SJSA1 (cell line): ENCODE measurements at places on chromosomes 5 and 9. TPM values are rescaled to one million over a fixed set of nuclear protein-coding genes. Genes with fewer than 3 reads are reported as not detected.

DNA sequence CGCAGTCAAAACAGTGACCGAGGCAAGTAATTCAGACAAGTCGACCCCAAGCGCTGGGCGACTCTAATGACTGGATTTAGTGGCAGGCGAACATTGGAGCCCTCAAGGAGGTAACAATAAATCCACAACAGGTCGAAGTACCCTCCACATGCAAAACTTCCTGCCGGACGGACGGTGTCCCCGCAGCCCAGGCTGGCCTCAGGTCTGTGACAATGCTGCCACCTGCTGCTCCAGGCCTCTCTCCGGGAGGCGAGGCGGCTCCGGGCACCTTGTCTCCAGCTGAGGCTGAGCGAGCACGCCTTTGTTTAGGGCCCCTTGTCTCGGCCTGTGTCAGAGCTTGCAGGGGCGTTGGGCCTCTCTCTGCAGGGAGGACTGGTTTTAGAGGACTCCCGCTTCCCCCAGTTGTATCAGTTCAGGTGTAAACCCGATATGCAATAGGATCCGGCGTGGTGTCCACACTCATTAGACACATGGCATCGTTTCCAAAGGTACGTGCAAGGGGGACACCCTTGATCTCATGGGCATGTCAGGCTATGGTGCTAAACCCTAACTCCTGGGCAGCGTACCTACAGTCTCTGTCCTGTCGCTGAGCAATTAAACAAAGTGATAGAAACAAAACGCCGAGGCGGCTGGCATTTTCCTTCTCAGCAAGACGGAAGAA lies 628.0 kb upstream of the ADAMTS16 start:
- DNase-seq: no peak

DNA sequence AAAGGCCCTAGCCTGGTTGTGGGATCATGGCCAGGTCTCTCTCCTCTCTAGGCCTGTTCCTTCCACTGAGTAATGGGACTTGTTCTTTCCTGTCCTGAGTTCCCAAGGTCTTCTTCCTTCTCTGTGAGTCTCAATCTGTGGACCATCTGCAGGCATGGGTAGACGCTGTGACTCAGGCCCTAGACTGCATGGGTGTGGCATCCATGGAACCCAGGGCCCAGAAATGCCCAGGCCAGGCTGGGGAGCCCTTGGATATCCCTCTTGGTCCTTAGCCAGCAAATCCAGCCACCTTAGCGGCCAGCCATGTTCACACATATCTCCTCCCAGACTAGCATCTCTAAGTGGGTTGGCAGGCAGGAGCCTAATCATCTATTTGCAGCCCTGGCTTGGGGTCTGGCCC lies 2.3 kb upstream of the ACSL6 start:
- DNase-seq: peak; percentile 39

DNA sequence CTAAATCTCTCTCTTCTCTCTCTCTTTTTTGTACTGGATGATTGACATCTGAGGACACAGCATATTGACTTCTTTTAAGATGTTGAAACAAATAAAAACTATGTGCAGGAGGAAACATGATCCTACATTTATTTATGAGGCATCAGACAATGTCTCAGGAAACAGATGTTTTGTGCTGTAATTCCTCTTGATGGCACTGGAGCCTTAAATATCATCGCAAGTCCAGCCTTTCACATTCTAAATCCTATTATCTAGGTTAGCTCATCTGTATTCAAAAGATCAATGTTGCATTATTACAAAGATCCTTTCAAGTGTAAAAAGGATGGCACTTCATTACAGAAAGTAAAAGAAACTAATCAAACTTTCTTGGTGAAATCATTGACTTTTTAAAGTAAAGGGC lies 63.9 kb downstream of the MAT2B start:
- DNase-seq: no peak

GRCh38 chr9:131144201-131144600 lies 18.8 kb downstream of the NUP214 start:
- DNase-seq: no peak

GRCh38 chr9:115923903-115924668 lies 229.5 kb upstream of the PAPPA start:
- DNase-seq: peak; percentile 94

DNA sequence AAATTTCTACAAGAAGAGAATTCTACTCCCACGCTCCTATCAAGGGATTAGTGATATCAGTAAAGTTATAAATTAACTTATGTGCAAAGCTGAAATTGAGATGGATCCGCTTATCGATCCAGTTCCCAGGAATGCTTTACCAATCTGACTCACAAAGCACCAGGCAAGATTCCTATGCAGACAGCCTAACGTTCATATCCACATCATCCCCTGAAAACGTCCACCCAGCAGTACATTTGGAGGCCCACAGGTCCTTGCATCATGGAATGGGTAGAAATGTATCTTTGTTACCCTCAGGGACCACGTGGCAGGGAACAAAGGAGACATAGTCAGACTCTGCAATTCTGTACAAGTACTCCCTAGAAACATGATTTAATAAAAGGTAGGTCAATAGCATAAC lies 147.4 kb downstream of the ESM1 start:
- no peak for DNase-seq

- peak; percentile 19 for DNase-seq
Observed at GRCh38 chr9:120464176-120464886, 115.6 kb downstream of the CDK5RAP2 start.

GRCh38 chr5:115588640-115589039 lies 13.6 kb downstream of the TICAM2 start:
- no peak for DNase-seq

OSTF1 gene
- total RNA-seq: 40.2 and 54.9 TPM in 2 replicates

TNFSF8 gene
- total RNA-seq: not detected in 2 replicates

FAM151B gene
- total RNA-seq: 2.1 and 3.9 TPM in 2 replicates
